Upper lobe of left lung (tissue), 6 donors: ENCODE measurements at places on chromosomes 2 and 18. TPM values are rescaled to one million over a fixed set of nuclear protein-coding genes. Genes with fewer than 3 reads are reported as not detected.

GRCh38 chr2:82731824-82732223 is 1727.3 kb downstream of the SUCLG1 start:
- DNase-seq: no peak

Gene SH3BP4
- 30.0 TPM for total RNA-seq

GRCh38 chr2:67848551-67849285 is 214.1 kb downstream of the C1D start:
- DNase-seq: no peak

DNA sequence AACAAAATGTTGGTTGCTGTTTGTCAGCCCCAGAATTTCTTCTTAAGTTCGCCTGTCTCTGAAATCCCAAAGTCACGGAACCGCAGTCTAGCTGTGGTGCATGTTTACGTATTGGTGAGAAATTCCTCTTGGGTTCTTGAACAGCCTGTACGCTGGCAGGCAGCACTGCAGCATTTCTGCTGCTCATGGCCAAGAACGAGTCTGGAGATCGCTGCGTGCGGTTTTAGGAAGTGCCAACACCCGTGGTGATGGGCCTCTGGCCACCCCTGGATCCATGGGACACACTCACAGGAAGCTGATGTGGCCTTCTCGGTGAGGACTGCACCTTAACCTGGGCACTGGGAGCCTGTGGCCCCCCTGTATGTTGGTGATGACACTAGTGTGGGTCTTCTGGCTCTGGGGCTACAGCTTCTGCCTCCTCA is 23.7 kb downstream of the ASB1 start:
- no peak for DNase-seq

DNA sequence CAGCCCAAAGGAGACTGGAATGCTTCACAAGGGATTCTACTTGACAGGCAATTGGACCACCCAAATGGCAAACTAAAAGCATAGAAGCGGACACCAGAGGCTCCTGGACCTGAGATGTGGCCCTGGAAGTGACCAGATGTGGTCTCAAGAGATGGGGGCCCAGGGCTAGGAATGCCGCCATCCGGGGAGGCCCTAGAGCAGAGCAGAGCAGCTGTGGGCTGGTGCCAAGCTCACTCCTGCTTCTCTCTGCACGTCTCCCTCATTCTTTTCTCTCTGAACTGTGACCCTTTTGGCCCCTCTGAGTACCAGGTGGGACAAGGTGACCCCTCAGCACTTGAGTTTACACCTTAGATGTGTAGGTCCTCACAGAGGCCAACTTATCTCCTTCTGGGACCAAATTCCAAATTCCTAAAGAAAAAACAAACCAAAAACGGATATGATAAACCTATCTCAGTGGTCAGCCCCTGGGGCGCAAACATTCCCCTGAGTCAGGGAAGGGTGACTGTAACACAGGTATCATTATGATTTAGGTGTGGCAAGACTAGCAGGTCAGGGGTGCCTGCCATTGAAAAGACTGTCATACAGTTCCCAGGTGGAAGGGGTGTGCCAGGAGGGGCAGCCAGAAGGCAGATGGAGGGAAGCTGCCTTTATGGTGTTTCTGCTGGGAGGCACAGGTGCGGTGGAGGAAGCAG is 6.5 kb upstream of the IL1R2 start:
- no peak for DNase-seq

Gene SERPINB2
- total RNA-seq: 0.61 TPM

GRCh38 chr2:129857200-129857599 is 122.3 kb upstream of the RAB6C start:
- DNase-seq: no peak
